ENCODE measurements at places on chromosomes 6 and 20.

GRCh38 chr6:66210964-66211363, 503.9 kb upstream of the EYS start:
- DNase-seq, result no peak

DNA sequence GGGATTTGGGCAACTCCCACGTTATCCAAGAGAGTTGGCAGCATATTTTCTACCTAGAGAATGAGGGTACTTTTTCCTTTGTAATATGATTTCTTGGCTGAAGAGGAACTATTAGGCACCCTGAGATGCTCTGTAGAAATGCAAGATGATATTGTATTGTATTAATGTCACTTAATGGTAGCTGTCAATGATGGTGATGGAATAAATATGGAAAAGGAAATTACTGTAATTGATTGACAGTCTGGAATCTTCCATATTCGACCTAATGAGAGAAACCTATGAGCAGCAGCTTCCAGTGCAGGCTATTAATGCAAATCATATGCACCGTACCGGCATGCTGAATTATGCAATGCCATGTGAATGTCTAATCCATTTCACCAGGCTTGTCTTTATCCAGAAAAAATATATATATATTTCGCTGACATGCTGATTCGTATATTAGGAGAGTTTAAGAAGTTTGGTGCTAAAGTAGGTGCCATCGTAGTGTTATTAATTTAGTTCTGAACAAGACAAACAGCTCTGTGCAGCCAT, 494.2 kb upstream of the JARID2 start:
- no peak for DNase-seq

- no peak for DNase-seq
Observed at GRCh38 chr6:105428342-105428957, 25.6 kb upstream of the PREP start.

DNA sequence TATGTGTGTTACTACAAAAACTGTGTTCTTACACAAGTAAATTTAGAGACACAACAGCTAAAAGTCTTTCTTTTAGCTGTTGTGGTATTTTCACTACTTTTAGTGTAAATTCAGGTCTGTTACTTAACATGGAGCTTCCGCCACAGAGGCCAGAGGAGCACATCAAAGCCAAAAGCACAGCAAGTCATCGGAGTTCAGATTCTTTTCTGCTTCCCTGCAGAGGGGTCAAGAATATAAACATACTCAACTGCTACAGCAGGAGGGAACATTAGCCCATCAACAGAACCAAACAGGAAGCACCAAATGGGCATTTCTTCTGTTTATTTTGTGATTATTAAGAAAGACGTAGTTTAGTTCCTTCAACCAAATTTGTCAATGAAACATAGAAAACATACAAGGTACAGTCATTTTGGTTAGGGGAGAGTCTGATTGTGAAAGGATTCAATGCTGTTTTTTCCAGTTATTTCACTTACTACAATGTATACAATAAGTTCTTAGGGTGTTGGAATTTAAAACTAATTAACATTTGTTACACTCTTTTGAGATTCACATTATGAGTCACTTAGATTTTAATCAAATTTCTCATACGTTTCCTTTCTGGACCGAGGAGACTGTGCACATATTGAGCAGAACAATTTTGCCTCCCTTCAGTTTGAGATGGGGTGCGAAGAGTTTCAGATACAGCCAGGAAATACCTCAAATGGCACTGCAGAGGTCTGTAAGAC, 42.8 kb upstream of the DSE start:
- no peak for DNase-seq

DNA sequence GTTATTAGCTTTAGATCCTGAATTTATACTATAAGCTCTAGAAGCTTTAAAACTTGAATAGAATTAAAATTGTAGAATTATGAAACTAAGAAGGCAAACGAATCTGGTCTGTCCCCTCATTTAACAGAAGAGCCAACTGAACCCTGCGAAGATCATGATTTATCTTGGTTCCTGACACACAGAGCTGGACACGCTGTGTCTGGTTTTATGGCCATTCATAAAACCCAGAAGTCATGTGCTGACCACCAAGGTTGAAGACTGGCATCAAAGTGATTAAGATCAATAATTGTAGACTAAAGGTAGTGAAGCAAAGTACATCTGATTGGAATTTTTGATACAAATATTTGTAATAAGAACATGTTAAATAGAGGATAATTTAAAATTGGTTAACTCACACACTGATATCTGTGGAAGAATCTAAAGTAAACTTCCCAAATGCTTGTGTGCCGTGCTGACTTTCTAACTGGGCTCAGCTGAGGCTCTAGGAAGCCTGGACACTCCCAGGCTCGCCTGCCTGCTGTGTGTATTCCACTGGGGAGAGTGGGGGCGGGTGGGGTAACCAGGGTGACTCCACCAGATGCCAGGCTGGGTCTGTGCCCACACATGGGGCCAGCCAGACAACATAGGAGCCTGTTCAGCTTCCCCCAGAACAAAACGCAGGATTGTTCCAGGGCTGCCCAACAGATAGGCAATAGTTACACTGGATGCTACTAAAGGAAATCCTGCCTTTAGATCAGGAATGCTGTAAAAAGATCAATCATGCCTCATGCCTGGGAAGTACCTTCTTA, 42.1 kb upstream of the SLC22A3 start:
- DNase-seq, result no peak

GRCh38 chr6:56148488-56149186, 98.7 kb downstream of the COL21A1 start:
- DNase-seq, result no peak

DNA sequence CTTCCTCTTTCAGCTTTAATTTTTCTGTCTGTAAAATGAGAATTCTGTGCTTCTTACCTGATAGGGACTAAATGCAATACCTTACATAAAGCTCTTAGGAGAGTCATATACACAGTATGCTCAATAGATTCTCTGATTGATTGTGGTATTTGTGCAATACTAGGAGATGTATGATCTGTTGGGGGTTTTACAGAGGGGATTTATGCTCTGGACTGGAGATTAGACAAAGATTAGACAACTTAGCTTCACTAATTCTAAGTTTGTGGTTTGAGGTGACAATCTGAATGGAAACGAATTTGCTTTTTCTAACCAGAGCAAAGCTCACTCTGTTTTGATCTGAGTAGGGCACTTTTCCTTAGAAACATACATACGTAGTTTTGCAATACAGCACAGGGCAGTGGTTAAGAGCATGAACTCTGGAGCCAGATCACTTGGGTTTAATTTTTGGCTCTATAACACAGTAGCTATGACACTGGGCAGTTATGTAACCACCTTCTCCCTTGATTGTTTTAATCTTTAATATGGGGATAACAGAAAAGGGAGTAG, 126.2 kb downstream of the RNF144B start:
- DNase-seq, result no peak

DNA sequence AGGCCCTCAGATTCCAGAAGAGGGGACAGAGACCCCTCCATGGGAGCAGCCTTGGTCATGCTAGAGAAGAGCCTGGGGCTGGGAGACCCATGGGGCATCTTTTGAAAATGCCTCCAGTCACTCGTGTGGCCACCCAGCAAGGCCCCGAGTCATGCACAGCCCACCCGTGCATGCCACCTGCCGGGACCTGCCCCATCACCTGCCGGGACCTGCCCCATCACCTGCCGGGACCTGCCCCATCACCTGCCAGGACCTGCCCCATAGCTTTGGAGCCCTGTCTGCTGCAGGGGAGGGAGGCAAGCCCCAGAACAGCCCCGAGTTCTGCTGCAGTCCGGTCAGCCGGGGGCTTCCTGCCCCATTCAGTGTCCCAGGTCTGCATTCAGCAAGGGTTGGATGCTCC, 37.5 kb upstream of the SLCO4A1 start:
- no peak for DNase-seq
